ENCODE measurements at places on chromosomes 6 and 20.

- no peak for DNase-seq
Measured at GRCh38 chr6:152909241-152909640, 73.6 kb downstream of the FBXO5 start.

DNA sequence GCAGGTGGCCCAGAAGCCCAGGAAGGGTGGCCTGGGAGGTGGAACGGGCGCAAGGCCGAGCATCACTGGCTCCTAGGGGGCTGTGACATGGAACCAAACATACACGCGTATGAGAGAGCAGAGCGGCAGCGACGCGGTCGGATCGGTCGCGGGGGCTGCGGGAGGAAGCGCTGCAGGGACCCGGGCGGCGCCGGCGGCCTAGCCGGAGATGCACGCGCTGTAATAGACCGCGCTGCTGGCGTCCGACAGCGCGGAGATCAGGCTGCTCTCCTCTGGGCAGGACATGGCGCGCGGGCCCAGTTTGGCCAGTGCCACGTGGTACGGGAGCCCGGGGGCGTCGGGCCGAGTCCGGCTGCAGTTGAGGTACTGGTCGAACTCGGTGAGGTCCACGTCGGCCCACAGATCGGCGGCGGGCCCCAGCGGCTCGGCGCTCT, 1.5 kb downstream of the SOX18 start:
- DNase-seq, result no peak

- no peak for DNase-seq
Measured at GRCh38 chr6:11163932-11164331, 52.4 kb upstream of the ERVFRD-1 start.

DNA sequence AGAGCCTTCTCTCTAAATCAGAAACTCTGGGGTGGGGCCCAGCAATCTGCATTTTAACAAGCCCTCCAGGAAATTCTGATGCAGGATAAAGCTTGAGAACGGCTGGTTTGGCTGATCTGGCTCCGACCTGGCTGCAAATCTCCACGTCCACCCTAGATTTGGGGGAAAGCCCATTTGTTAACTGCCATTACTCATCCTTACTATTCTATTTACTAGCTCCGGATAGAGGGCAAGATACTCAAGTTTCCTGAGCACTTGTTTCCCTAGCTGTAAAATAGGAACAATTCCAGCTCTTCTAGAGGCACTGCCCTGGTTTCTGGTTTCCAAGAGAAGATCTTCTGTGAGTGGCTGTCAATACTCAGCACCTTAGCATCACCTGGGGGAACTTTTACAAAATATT, 44.4 kb downstream of the DAAM2 start:
- no peak for DNase-seq

DNA sequence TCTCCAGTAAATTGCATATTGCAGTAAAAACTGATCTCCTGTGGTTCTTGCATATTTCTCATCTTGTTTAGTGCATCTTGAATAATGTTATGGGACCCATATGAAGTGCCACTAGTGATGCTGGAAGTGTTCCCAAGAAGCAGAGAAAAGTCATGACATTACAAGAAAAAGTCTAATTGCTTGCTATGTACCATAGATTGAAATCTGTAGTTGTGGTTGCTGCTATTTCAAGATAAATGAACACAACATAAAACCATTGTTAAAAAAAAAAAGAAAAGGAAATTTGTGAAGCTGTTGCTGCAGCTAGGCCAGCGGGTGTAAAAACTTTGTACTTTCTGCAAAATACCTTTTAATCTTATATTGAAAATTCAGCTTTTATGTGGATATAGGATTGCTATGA, 304.5 kb downstream of the PHF3 start:
- DNase-seq, result no peak

- no peak for DNase-seq
Measured at GRCh38 chr6:156774863-156775405, 2.2 kb upstream of the ARID1B start.

- DNase-seq, result no peak
Measured at GRCh38 chr20:21167261-21167660, 41.4 kb downstream of the KIZ start.

DNA sequence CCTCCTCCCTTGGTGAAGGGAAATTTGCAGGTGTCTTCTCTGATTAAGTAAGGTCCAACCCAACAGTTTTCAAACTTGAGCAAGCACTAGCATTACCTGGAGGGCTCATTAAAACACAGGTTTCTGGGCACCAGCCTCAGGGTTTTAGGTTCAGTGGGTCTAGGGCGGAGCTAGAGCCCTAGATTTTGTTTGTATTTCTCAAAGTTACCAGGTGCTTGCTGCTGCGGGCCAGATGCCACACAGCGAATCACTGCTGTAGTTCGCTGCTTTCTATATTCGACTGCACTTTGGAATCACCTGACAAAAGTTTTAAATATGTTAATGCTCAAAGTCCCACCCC, 869 bp downstream of the COL21A1 start:
- no peak for DNase-seq

GRCh38 chr6:121383478-121383877, 49.2 kb upstream of the TBC1D32 start:
- DNase-seq, result no peak

GRCh38 chr6:155315516-155315871, 1.2 kb upstream of the TFB1M start:
- DNase-seq, result no peak

GRCh38 chr20:62020935-62021701, 44.6 kb downstream of the TAF4 start:
- DNase-seq, result no peak

All from HuH-7 (cell line).